ENCODE measurements at places on chromosomes 5 and 9.
A peak's percentile ranks its signal among the peaks of the same experiment; 100 is the strongest.

- DNase-seq: peak; percentile 76
These were observed 4.1 kb downstream of the HBEGF start for GRCh38 chr5:140342287-140342686.

DNA sequence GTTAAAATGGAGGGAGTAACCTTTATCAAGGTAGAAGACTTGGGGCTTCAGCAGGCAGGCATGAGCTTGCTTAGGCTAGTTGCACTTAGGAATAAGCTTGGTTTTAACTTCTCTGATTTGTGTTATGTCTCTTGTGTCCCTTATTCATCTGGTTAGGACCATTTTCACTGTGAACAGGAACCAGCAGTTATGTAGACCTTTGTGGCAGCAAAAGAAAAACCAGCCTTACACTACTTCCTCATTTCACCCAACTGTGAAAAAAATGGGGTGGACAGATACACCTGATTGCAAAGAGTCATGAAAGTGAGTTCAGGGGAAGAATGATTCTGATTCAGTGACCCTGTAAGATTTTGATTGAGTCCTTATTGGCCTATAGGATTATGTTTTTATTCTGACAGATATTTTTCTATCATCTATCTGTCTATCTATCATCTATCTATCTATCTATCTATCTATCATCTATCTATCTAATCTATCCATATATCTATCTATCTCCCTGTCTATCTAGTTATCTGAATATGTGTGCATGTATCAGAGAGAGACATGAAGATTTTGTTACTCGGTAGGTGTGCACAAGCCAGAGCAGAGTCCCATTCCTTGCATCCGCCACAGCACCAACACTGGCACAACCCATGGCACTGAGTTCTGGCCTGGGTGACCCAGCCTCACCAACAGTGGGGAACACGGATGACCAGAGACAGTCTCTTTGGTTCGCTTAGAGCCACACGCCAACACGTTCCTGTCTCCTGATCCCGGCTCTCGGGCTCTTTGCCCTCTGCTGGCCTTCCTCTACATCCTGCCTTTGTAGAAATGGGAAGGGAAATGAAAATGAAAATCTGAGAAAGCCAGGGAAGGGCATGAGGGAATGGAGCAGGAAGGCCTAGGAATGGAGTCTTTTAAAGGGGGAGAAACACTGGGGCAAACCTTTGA is 1.3 kb upstream of the ZNF366 start:
- DNase-seq: peak; percentile 90

DNA sequence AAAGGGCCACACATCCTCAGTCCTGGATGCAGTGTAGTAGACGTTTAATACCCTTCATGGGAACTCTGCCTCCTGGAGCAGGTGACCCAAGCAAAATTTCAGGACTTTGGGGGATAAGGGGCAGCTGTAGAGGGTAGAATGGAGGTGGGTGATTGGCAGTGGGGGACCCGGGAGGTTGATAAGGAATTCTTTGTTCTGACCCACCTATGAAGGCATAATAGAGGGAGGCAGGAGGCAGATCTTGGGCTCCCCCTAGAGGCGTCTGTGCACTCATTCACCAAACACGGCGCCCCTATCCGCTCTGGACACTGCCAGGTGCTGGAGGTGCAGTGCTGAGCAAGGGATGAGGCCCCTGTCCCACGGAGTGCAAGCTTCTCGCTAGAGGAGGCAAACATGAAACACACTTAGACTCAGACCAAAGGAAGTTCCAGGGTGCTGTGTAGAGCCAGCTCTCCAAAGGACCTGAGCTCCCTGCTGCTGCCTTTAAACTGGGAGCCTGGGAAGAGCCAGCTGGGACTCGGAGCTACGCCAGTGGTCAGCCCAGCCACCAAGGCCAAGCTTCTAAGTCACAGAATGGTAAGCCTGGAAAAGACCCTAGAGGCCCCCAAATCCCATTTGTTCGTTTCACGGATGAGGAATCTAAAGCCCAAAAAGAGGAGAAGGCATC is 7.7 kb downstream of the IL17B start:
- peak; percentile 70 for DNase-seq

- peak; percentile 58 for DNase-seq
These were observed 82.3 kb downstream of the SLC1A3 start for GRCh38 chr5:36688722-36689121.

DNA sequence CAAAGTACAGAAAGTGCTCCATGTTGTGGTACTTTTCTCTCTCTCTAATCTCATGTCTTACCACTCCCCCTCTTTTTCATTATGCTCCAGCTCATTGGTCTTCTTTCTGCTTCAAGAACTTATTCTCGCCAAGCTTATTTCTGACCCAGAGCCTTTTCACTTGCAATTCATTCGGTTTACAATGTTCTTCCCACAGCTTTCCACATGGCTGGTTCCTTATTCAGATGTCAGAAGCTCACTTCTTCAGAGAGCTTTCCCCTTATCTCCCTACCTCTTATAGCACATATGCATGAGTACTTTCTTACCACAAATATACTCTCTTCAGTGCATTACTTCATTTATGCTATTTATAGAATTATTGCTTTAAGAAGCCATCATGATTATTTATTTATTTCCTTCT is 338.8 kb upstream of the ATP10B start:
- no peak for DNase-seq

- peak; percentile 78 for DNase-seq
These were observed 5.1 kb downstream of the TLN1 start for GRCh38 chr9:35726931-35727330.

GRCh38 chr9:127794001-127794791 is 8.4 kb downstream of the CDK9 start:
- DNase-seq: no peak

DNA sequence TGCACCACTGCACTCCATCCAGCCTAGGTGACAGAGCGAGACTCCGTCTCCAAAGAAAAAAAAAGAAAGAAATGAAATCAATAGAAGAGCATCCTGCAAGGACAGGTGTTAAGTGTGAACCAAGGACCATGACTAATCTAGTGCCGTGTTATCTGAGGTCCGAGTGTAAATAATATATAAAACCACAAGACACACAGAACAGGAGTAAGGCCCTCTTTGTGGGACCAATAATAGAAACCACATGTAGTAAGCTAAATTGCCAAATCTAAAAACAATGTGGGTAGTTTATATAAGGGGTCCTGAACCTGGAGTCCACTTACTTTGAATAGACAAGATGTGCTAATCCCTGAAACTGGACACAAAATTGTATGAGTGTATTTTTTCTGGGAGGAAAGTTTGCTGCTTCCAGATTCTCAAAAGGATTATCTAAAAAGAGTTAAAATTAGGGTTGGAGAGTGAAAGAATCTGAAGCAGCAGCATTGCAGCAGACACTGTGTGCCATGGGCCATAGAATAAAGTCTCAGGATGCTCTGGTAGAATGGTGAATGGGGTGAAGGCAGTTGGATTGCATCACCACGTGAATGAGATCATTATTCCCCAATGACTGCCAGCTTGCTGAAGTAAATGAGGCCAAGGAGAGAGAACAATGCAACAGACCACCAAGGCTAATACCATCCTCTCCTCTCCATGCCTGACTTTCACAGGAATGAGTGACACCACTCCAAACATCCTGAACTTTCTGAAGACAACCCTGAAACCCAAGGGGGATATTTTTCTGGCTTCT is 222.7 kb downstream of the DCP2 start:
- no peak for DNase-seq

DNA sequence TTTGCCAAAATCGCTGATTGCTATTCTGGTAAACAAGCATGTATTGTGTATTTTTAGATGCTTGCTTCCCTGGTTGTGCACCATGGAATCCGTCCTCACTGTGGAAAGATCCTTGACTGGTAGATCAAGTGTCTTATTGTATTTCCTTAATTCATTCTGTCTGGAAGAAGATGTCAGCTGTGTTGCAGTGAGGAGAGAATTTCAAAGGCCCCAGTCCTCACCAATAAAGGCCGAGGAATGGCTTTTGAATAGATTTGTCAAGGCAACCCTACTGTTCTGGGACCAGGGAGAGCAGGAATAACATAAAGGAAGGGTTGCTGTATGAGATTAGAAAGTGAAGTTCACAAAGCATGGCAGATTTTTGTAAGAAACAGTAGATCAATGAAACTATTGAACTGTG is 36.2 kb upstream of the POU5F2 start:
- no peak for DNase-seq

DNA sequence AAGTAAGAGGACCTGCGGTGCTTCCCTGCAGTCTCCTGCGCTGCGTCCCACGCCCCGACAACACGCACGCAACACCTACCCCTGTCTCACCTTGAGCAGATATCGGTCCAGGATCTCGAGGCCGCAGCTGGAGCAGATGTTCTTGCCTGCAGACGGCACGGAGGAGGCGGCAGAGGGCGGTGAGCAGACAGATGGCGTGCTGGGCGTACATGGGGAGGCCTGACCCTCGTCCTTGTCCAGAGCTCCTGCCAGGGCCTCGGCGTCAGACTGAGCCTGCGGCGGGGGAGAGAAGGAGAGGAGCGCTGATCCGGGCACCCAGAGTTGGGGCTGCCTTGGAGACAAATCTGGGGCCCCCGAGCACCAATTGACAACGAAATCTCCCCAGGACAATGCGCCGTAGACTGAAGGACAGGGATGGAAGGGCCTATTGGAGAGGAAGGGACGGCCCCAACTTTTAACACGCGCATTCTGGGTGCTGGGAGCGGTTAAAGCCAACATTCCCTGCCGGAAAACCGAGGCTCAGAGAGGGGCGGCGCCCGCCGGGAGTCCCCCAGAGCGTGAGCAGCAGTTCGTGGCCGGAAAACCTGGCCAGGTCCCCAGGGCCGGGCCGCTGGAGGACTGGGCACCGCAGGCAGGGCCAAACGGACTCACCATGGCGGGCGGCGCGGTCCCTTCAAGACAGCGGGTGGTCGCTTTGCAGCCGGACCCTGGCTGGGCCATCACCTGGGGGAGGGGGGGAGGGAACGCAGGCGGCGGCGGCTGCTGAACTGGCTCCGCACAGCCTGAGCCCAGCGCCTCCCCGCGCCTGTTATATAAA is 1.8 kb downstream of the LHX6 start:
- DNase-seq: no peak

DNA sequence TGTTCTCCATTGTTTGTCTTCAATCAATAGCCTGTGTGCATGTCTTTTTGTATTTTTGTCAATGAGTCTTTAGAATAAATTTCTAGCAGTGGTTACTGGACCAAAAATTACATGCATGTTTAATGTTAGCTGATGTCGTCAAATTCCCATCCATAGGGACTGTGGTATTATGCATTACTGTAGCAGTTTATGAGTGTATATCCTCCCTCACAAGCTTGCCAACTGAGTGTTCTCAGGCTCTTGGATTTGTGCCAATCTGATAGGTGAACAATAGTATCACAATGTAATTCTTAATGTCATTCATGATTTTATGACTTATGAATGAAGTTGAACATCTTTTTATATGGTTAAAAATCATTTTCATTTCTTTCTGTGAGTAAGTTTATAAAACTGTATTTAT is 13.0 kb downstream of the SNX24 start:
- DNase-seq: no peak

DNA sequence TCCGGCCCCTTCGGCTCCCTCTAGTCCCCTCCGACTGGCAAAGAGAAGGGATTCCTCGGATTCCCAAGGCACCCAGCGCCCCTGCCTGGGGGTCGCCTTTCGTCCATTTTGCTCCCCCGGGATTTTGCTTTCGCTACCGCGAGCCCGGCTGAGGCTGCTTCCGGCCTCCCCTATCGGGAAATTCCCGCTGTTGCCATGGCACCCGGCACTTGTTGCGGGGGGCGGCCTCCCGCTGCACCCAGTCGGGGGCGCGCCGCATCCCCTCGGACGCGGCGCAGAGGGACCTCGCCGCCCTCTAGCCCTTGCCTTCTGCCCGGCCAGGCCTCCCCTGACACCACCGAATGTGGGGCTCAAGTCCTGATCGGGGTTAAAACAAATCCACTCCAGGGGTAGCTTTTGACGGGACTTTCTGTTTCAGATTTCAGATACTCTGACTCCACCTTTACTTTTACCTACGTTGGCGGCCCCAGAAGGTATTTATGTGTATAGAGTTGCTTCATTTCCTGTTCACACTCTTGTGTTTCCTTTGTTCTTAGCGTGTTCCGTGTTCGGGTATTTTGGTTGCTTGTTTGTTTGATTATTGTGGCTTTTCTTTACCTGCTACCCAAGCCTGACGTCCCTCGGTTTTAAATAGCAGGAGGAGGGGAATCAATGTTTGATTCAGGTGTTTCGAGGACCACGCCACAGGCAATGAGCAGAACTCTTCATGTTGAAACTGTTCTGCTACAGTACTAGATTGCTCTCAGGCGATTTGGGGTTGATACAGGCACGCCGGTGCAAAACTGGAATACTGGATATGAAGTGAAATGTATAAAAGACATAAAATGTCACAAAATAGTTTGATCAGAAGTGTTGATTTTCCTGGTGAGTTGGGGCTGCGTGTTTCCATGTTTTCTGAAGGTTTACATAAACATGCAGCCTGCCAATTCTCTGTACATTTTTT is 1.5 kb downstream of the PARP8 start:
- DNase-seq: peak; percentile 90

DNA sequence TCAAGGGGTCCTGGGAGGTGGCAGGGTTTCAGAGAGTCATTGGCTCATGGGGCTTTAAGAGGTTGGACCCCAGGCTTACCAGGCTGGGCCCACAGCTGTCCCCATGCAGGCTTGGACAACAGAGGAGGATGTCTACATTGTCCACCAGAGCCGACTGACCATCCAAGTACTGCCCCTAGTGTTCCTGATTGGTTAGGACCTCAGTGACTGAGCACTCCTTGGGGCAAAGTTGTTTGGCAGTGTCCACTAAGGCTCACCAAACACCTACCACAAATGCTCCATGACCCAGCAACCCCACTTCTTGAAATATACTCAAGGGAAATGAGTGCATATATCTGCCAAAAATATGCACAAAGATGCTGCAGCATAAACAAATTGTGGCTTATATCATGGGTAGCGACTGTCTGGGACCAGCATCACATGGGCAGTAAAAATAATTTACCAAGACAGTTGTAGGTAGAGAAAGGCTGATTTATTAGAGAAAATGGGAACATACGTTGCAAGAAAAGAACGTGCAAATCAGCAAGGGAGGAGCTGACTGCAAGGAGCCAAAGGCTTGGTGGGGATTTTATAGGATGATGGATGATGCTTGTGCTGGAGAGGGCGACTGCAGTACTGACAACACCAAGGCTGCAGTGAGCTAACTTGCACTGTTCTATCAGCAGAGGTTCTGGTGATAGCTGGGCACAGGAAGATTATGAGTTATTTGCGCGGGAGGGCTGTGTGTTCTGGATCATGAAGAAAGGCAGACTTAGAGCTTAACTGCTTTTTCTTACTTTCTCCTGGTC is 265.2 kb downstream of the GADD45G start:
- no peak for DNase-seq
